ENCODE measurements at places on chromosomes 11 and 22.
A peak's percentile ranks its signal among the peaks of the same experiment; 100 is the strongest.

DNA sequence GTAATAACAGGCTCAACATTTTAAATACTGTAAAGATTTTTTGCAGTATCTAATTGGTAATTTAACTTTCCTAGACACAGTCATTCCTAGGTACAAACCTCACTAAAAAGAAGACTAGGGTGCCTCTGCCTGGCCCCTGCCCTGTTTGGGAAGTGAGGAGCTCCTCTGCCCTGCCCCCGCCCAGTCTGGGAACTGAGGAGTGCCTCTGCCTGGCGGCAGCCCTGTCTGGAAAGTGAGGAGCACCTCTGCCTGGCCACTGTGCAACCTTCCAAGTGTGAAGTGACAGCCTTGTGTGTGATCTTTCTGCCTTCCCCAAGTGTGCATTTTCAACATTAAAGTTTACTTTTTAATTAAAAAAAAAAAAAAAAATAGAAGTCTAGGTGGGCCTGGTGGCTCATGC is 4.2 kb downstream of the CHORDC1 start:
- no peak for DNase-seq

- DNase-seq, result no peak
These were observed 113.6 kb upstream of the SEZ6L start for GRCh38 chr22:26055693-26056092.

DNA sequence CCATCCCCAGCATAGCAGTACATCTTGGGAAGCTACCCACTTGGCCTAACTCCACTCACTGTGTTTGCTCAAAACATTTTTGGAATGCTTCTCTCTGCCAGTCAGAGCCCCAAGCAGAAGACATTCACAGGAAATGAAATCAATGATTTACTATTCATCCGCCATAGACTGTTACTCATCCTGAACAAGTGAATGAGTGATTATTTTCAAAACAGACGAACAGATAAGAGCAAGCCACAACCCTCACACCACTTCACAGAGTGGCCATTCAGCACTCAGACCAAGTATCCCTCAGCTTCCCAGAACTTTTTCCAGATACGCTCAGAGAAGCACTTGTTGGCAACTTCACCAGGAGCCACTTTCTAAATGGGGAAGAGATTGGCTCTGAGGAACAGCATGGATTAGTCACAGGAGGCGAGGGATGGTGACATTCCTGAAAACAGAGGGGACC is 13.0 kb upstream of the UBASH3B start:
- no peak for DNase-seq

- DNase-seq, result no peak
These were observed 21.6 kb upstream of the CSNK1E start for GRCh38 chr22:38338772-38339379.

GRCh38 chr11:111422494-111423249 is 43.6 kb upstream of the POU2AF1 start:
- peak; percentile 49 for DNase-seq
